ENCODE measurements at places on chromosomes 1 and 21.
A peak's percentile ranks its signal among the peaks of the same experiment; 100 is the strongest.

- no peak overlapping the region for H3K4me3 ChIP-seq
- H3K27me3 ChIP-seq = no peaks in the 10 kb centered on the region
- no peaks in the 10 kb centered on the region for H3K4me1 ChIP-seq
Observed at GRCh38 chr1:107824946-107825345, 140.0 kb downstream of the VAV3 start.

GRCh38 chr1:46621930-46622329 is 5.3 kb upstream of the MOB3C start:
- no peak overlapping the region for H3K4me3 ChIP-seq
- H3K27ac ChIP-seq = no peak overlapping the region
- H3K27me3 ChIP-seq = peaks cover 46% of the 10 kb centered on the region
- H3K36me3 ChIP-seq = no peaks in the 10 kb centered on the region
- no peak for DNase-seq

- no peak for DNase-seq
- no peaks in the 10 kb centered on the region for H3K36me3 ChIP-seq
- H3K4me1 ChIP-seq = no peaks in the 10 kb centered on the region
- H3K27ac ChIP-seq = no peak overlapping the region
- H3K4me3 ChIP-seq = no peak overlapping the region
Observed at GRCh38 chr1:161484613-161485012, 20.6 kb upstream of the FCGR2A start.

DNA sequence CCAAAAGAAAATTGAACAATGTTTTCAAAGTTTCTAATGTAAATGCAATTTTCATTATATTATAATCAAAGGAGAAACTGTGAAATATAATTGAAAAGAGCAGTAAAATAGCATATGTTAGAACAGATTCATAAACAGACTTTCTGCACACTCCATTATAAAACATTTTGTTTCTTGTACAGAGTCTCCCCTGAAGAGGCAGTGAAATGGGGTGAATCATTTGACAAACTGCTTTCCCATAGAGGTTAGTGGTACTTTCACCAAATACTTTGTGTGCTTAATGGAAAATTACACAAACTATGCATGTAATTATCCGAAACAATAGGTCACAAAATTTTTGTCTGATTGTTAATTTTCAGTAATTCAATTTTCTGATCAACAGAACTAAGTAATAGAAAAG is 1.9 kb downstream of the RGS18 start:
- no peak overlapping the region for H3K27ac ChIP-seq
- H3K4me3 ChIP-seq = no peak overlapping the region
- H3K36me3 ChIP-seq = no peaks in the 10 kb centered on the region
- no peaks in the 10 kb centered on the region for H3K4me1 ChIP-seq
- H3K27me3 ChIP-seq = peaks cover under 1% of the 10 kb centered on the region
- DNase-seq = no peak

DNA sequence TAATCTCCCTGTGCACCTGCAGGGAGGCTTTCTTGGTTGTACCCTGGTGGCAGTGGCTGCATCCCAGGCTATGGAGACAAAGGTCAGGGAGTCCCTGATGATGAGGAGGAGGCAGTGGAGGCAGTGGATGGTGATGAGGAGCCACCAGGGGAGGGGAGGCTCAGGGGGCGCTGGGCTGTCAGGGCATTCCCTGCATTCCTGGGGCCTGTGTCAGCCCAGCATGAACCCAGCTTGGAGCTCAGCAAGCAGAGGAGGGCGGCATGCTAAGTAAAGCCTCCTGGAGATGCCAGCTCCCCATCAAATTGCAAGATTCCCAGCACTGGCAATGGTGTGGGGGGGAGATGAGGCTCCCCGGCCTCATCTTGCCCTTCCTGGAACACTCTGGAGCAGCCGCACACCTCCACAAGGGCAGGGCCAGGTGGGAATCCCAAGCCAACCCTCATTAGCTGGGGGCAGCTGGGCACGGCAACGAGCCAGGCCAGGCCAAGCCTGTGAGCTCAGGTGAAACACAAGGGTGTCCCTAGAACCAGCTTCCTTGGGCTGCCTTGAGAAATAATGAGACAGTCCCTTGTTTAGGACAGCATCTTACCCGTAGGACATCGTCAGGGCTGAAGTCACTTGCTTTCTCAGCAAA is 469.5 kb downstream of the MATN1 start:
- no peaks in the 10 kb centered on the region for H3K36me3 ChIP-seq
- DNase-seq = no peak
- H3K4me1 ChIP-seq = peaks cover 38% of the 10 kb centered on the region
- H3K27ac ChIP-seq = no peak overlapping the region
- H3K27me3 ChIP-seq = peaks cover 10% of the 10 kb centered on the region

DNA sequence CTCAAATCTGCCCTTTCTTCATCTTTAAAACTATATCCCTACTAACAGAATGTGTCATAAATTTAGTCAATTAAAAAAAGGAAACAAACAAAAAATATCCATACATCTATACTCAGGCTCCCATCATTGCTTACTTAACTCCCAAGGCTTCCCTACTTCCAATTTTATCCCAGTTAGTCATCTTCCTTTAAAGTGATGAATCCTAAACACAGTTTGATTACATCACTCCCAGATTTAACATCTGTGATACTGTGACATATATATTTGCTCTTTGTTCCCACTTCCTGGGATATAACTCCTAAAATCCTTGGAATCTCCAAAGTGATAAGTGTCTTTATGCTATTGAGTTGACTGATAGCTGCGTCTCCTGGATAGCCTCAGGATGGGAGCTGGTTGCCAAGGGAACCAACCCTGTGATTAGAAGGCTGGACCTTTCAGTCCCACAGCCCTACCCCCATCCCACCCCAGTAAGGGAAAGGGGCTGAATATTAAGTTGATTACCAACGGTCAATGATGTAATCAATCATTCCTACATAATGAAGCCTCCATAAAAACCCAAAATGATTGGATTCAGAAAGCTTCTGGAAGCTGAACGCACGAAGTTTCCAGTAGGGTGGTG is 21.6 kb downstream of the GLMN start:
- no peaks in the 10 kb centered on the region for H3K4me1 ChIP-seq
- H3K4me3 ChIP-seq = no peak overlapping the region
- H3K27ac ChIP-seq = no peak overlapping the region
- peaks cover 6% of the 10 kb centered on the region for H3K27me3 ChIP-seq

- no peak overlapping the region for H3K27ac ChIP-seq
- H3K36me3 ChIP-seq = peaks cover 6% of the 10 kb centered on the region
- DNase-seq = peak; percentile 8
- H3K4me3 ChIP-seq = no peak overlapping the region
Observed at GRCh38 chr1:1212780-1213344, 1.1 kb downstream of the TNFRSF4 start.

- no peak for DNase-seq
- no peak overlapping the region for H3K4me3 ChIP-seq
- H3K27ac ChIP-seq = no peak overlapping the region
- no peaks in the 10 kb centered on the region for H3K36me3 ChIP-seq
- peaks cover 5% of the 10 kb centered on the region for H3K27me3 ChIP-seq
- H3K4me1 ChIP-seq = peaks cover 3% of the 10 kb centered on the region
Observed at GRCh38 chr1:91877574-91878208, 8.3 kb downstream of the TGFBR3 start.

GRCh38 chr1:100387209-100387608 is 34.9 kb downstream of the CDC14A start:
- H3K36me3 ChIP-seq = peaks cover 6% of the 10 kb centered on the region
- H3K27me3 ChIP-seq = no peaks in the 10 kb centered on the region
- H3K4me1 ChIP-seq = peaks cover 29% of the 10 kb centered on the region
- no peak overlapping the region for H3K4me3 ChIP-seq
- H3K27ac ChIP-seq = peak overlapping the region; percentile 77

GRCh38 chr1:13674377-13674776 is 25.6 kb upstream of the PRDM2 start:
- no peaks in the 10 kb centered on the region for H3K36me3 ChIP-seq
- H3K27me3 ChIP-seq = peaks cover 31% of the 10 kb centered on the region
- DNase-seq = no peak
- H3K27ac ChIP-seq = no peak overlapping the region
- H3K4me1 ChIP-seq = no peaks in the 10 kb centered on the region

- H3K36me3 ChIP-seq = peaks cover 5% of the 10 kb centered on the region
- H3K27me3 ChIP-seq = peaks cover 53% of the 10 kb centered on the region
- DNase-seq = no peak
- H3K4me1 ChIP-seq = peaks cover 31% of the 10 kb centered on the region
- peak overlapping the region; percentile 13 for H3K27ac ChIP-seq
Observed at GRCh38 chr1:65068202-65069010, 79.6 kb upstream of the AK4 start.

DNA sequence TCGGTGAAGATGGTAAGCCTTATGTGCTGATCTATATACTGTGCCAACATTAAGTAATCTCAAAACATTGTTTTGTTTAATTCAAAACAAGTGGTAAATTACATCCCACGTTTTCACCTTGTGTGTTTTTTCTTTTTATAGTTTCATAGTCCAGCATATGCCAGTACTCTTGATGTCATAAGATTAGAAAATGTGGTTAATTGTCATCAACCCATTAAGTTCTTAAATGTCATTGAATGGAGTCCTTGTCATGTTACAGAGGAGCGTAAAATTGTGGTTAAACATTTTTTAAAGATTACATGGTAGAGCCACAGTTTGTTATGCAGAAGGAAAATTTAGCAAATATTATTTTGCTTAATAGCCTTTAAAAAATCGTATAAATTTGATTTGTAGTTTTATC is 93.1 kb downstream of the FNBP1L start:
- peaks cover 18% of the 10 kb centered on the region for H3K36me3 ChIP-seq
- no peak overlapping the region for H3K4me3 ChIP-seq
- H3K27ac ChIP-seq = no peak overlapping the region
- H3K27me3 ChIP-seq = no peaks in the 10 kb centered on the region
- no peaks in the 10 kb centered on the region for H3K4me1 ChIP-seq

DNA sequence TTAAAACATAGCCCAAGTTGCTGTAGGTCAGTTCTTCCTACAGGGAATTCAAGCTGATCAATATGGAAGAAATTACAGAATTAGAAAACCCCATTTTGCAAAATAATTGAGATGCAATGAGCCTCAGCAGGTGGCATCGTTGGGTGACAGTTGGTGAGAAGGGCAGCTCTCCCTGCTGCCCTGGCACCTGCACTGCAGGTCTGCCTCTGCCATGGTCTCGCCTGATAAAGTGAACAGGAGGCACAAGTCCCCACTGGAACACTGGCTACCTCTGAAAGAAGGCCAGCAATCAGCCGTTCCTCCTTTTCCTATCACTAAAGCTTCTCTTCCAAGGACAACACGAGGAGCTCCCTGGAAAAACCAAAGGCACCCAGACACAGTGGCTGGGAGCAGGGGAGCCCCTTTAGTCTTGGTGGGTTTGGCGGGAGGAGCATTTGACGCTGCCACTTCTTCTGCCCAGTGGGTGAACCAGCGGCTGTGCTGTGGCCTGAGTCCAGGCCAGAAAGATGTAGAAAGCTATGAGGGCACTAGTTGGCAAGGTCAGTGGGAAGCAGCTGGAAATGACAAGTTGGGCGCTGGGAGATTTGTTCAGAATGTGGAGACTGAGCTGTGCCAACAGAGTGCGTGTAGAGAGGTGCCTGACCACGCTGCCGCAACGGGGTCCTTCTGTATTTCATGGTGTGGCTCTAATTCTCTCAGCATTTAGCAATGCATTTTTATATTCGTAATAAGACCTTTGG is 93.1 kb downstream of the RIPK4 start:
- no peak overlapping the region for H3K27ac ChIP-seq
- H3K27me3 ChIP-seq = peaks cover 5% of the 10 kb centered on the region
- DNase-seq = no peak
- no peaks in the 10 kb centered on the region for H3K36me3 ChIP-seq

DNA sequence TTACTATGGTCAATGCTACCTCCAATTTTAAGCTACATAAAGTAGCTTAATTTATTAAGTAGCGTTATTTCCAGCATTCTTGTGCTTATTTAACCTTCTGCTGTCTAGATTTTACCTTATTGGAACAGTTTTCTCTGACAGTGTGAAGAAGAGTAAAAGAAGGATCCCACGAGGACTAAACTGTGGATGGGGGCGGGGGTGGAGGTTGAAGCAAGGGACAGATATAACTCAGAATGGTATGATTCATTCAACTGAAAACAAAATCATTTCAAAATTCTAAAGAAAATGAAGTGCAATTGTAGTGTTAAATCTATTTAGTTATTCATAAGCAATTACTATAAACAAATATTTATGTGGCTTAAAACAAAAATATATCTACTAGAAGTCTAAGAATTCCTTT is 11.5 kb upstream of the VAV3 start:
- no peak overlapping the region for H3K27ac ChIP-seq
- no peaks in the 10 kb centered on the region for H3K36me3 ChIP-seq
- DNase-seq = no peak

GRCh38 chr1:40736085-40736531 is 44.6 kb downstream of the NFYC start:
- H3K27me3 ChIP-seq = no peaks in the 10 kb centered on the region
- H3K4me1 ChIP-seq = peaks cover 20% of the 10 kb centered on the region
- H3K4me3 ChIP-seq = no peak overlapping the region
- DNase-seq = no peak
- H3K27ac ChIP-seq = no peak overlapping the region
- H3K36me3 ChIP-seq = peaks cover 59% of the 10 kb centered on the region

DNA sequence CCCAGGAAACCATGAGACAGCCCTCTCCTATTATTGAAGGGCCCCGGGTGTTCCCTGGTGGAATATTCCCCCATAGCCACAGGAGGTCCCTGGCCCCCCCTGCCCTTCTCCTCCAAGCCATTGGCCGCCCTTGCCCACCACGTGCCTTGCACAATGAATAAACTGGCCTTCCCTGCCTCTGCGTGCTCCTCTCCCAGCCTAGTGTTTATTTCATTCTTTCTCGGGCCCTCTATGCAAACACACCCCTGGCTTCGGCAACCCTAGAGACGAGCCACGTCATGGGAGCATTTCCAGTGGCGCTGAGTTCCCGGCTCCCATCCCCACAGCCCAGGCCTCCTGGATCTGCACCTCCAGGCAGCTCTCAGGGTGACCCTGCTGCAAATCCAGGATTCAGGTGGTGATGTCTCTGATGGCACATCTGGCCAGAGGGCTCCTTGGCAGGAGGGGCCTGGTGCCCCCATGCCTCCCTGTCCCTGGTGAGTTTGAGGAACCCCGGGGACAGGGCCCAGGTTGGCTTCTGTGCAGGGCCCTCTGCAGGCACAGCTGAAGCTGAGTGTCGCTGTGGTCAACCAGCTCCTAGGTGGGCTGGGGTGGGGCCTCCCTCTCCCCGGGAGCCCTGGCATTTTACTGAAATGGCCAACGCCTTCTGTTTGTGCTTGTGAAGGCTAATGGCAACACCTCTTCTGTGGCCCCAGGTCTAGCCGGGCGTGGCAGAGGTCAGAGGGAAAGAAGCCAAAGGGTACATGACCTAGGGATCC is 6.2 kb downstream of the KRTAP10-12 start:
- no peaks in the 10 kb centered on the region for H3K36me3 ChIP-seq
- no peak overlapping the region for H3K4me3 ChIP-seq
- no peak for DNase-seq
- H3K4me1 ChIP-seq = peaks cover 52% of the 10 kb centered on the region
- H3K27ac ChIP-seq = no peak overlapping the region
